ENCODE measurements at places on chromosomes 1 and 21.
A peak's percentile ranks its signal among the peaks of the same experiment; 100 is the strongest.

DNA sequence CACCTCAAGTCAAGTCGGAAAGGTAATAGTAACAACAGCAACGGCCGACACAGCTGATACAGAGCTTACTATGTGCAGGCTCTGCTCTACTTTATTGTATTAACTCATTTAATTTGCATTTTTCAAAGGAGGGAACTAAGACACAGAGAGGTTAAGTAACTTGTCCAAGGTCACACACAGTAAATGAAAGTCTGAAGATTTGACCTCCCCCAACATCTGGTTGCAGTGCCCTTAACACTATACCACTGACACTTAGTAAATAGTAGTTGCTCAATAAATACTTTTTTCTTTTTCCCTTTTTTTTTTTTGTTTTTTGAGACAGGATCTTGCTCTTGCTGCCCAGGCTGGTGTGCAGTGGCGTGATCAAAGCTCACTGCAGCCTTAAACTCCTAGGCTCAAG is 39.2 kb downstream of the RAP1GAP start:
- no peak for DNase-seq

GRCh38 chr1:115222616-115223402 is 115.2 kb downstream of the NGF start:
- DNase-seq = no peak

- peak; percentile 61 for DNase-seq
Observed at GRCh38 chr1:27400082-27400962, 7.9 kb downstream of the GPR3 start.

DNA sequence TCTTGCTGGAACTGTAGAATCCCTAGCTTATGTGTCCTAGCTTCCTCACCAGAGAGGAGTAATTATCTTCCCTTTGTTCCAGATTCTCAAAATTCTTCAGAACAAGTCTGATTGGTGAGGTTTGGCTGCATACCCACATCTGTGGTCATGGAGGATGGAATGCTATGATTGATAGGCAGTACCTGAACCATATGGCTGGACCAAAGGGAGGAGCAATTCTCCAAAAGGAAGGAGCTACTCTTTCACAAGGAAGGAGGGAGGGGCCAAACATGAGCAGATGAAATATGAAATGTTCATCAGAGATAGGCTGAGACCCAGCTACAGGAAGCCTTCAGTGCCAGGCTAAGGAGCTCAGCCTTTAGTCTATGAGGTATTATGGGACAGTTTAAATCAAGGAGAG is 5.0 kb upstream of the RNF19B start:
- DNase-seq = peak; percentile 3

GRCh38 chr1:183891158-183891856 is 86.4 kb downstream of the RGL1 start:
- no peak for DNase-seq

DNA sequence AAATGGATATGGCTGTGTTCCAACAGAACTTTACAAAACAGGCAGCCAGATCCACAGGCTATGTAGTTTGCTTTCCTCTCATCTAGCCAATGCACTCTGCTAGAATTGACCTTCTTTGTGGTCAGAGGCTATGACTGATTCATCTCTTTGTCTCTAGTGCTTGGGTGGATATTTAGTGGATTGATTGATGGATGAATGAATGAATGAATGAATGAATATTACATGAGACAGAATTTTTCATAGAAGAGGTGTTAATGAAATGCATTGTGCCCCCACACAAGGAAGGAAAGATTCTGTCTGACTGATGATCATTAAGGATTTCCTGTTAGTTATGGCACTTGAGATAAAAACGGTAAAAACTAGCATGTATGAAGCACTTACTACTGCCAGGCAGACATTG is 50.5 kb upstream of the ZYG11A start:
- DNase-seq = no peak

DNA sequence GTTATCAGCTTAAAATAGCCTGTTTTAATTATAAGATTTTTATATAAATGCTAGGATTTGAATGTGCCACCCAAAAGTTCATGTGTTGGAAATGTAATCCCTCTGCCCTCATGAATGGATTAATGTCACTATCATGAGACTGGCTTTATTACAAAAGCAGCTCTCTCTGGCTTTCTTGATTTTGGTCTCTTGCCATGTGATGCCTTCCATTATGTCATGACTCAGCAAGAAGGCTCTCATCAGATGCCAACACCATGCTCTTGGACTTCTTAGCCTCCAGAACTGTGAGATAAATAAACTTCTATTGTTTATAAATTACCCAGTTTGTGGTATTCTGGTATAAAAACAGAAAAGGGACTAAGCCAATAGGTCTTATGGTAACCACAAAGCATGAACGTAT is 6.9 kb upstream of the PRSS38 start:
- no peak for DNase-seq

DNA sequence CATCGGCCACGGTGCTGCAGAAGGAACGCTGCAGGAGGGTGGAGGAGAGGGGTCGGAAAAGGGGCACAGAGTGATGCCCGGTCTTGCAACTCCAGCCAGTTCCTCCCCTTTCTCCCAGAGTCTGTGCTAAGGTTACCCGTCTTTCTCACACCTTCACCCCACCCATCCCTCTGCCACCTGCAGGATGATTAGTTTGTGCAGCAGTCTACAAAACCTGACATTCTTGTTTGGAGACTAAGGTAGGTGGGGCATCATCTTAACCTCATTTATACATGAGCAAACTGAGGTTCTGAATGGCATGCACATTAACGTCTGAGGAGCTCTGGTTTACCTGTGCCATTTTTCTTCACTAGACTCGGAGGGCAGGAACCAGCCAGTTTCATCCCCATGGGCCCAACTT is 232.3 kb downstream of the GRIK3 start:
- DNase-seq = no peak

GRCh38 chr1:39933956-39934941 is 20.7 kb upstream of the MFSD2A start:
- no peak for DNase-seq

- no peak for DNase-seq
Observed at GRCh38 chr1:4600615-4601460, 53.6 kb upstream of the AJAP1 start.

DNA sequence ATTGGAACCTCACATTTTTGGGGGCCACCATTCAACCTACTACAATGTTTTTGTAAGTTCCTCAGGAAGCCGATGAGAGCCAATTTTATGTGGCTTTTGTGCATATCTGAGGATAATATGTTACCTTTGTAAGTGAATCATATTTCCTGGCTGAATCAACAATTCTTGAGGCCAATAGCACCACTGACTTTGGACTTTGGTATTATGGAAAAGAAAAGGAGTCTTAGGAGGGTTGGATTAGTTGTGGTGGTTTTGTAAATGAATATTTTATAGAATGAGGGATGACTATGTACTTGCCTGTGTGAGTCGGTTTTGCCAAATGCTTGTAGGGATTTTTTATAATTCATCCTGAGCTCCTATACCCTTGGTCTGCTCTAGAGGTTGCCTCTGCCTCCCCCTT is 181.5 kb upstream of the HMGB4 start:
- DNase-seq = no peak

- no peak for DNase-seq
Observed at GRCh38 chr1:997993-998744, 1.7 kb downstream of the HES4 start.

DNA sequence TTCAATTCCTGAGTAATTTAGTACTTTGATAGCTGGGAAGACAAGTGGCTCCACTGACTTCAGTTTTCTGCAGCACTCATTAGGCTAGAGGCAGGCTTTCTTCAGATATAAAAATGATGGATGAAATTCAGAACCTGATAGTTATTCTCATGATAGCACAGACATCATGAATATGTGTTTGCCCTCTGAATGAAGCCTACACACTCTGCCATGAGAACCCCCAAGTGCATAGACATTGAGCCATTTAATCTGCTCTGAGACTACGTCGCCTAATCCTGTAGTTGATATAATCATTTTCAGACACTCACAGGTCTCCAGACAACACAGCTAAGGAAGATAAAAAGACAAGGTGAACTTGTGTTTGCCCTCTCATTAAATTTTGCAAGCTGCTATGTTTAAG is 566.1 kb downstream of the AMY1C start:
- peak; percentile 44 for DNase-seq

DNA sequence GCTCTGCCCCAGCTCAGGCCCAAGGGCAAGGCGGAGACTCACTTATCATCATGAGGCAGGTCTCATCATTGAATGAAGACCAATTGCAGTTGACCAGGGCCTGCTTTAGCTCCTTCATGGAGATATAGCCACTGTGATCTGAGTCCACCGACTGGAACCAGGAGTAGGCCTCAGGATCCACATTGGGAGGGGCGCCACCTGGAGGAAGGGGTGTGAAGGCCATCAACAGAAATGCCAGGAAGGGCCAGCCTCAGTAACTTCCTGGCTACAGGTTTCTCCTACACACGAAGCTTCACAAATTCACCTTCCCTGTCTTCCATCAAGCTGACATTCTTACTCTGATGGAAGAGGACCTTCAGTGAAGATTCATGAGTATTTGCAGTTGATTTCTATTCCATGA is 11.6 kb downstream of the PEF1 start:
- DNase-seq = peak; percentile 10

DNA sequence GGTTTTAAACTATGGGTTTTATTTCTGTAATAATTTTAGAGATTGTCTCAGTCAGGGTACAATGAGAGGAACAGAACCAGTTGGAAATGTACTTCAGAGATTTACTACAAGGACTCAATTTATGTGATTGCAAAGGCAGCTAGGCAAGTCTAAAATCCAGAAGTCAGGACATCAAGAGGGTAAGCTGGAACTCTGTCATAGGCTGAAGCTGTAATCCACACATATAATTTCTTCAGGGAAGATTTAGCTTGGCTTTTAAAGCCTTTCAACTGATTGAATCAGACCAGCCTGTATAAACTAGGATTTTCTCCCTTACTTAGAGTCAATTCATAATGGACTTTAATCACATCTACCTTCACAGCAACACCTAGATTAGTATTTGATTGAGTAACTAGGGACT is 24.3 kb upstream of the LELP1 start:
- DNase-seq = no peak

DNA sequence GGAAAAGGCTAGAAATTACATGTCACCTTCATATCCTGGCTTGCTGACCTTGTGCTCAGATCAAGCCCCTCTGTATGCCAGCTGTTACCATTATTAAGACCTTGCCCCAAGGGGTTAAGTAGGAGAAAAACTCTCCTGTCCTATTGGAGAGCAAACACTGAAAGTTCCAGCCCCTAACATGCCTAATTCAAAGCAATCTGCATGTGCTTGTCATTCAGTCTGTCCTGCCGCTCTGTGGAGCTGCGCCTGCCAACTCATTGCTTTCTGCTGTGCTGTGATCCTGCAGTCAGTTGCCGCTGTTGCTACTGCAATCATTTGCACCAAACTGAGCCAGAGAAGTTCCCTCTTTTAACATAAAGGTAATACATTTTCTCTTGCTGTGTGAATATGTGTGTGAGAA is 113.4 kb downstream of the DISP1 start:
- peak; percentile 96 for DNase-seq

- DNase-seq = peak; percentile 94
Observed at GRCh38 chr1:206634365-206635079, 814 bp upstream of the DYRK3 start.

DNA sequence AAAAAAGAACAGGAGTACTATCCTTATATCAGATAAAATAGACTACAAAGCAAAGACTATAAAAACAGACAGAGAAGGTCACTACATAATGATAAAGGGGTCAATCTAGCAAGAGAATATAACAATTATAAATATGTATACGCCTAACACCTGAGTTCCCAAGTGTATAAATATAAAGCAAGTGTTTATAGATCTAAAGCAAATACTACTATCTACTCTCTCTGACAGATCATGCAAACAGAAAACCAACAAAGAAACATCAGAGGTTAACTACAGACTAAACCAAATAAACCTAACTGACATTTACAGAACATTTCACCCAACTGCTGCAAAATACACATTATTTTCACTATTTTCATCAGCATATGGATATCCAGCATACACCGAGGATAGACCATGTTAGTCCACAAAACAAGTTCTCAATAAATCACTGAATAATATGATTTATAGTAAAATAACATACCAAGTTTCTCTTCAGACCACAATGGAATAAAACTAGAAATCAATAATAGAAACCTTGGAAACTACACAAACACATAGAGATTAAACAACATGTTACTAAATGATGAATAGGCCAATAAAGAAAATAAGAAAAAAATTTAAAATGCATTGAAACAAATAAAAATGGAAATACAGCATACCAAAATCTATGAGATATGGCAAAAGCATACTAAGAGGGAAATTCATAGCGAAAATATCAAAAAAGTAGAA is 22.7 kb downstream of the UCHL5 start:
- peak; percentile 28 for DNase-seq

GRCh38 chr1:34910425-34910824 is 19.0 kb downstream of the DLGAP3 start:
- DNase-seq = no peak

DNA sequence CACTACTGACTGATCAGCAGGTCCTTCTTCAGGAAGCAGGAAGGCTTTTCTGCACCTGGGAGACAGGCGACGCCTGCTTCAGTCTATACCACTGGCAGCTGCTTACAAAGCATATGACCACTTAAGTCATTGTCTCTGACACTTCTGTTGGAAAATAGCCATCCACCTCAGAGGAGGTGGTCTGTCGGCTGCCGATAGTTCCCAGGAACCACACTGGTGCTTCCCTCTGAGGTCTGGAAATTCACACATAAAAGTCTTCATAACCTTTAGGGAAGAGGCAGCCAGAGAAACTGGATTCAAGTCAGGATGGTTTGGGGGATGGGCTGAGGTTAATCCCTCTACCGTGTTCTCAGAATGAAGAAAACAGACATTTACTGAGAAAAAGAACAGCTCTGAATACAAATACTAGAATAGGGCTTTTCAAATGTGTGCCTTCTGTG is 15.6 kb upstream of the SRP9 start:
- DNase-seq = peak; percentile 85

GRCh38 chr1:181040284-181040865 is 6.6 kb downstream of the MR1 start:
- peak; percentile 41 for DNase-seq

- no peak for DNase-seq
Observed at GRCh38 chr1:31372751-31373055, 173 bp downstream of the FABP3 start.

DNA sequence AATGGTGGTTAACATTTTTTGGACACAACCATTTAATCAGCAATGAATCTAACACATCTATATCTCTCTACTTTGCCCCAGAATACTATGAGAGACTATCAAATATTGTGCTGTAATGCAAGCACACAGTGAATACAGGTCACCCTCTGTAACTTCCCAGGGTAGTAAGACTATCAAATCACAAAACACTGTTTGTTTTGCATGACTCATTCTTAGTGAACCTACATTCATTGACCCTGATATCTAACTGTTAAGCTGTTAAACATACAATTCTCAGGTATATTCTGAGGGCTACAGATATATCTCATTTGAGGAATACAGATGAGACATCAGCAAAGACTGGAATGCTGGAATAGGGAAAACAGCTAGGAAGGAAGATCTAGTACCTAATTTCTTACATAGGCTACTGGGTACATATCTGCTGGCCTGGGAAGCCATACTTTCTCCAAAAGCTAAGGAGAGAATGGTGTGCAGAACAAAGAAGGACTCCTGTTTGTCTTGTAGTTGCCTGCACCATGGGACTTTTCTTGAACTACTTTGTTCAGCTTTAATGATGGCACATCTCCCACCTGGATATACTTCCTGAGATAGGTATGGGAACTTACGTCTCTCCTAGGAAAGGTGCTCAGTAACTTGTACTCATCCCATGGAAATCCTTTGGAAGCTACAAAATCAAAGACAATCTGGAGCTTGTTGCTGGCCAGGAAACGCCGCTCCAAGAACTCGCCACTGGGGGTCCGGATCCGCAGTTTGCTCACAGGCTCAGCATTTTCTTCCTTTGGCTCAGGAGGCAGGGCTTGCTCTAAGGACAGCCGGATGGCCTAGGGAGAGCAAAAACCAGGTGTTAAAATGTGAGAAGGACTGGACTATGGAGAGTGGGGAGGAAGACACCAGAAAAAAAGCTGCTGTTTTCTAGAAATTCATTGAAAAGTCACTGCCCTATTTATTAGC is 51.9 kb upstream of the DMRTA2 start:
- peak; percentile 55 for DNase-seq

Measured in NCI-H69 (cell line).